NCI-H1092 (cell line): ENCODE measurements at places on chromosomes 5 and 9.

DNA sequence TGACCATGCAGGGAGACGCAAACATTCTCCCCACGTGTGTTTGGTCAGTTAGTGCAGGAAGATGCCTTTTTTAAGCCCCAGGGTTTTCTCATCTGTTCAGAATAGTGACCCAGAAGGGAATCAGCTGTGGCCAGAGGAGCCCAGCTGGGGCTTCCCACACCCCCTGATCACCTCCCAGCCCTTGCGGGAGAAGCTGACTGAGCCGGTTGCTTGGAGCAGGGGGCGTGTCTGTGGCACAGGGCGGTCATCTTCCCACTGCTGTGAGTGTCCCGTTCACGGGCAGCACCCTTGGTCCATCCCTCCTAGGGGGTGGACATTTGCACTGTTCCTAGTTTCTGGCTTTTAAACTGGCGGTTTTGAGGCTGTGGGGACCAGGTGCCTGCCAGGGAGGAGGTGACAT is 69.7 kb downstream of the NEK6 start:
- DNase-seq, result no peak

- DNase-seq, result no peak
These were observed 51.9 kb upstream of the PIP5K1B start for GRCh38 chr9:68653141-68653595.

DNA sequence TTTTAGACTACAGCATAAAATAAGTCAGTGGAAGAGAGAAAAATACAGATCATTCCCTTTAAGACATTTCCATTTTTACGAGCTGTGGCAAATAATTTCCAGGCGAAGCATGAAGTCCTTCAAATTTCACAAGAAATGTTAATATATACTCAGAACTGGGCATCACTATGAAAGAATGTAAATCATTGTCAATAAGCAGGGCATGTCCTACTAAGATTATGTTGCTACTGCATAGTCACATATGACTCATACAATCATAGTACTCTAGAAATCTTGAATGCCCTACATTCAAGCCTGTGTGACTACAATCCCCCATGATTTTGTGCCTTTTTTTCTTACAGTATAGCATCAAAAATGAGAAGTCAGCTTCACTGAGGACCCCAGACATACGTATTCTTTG is 485.2 kb upstream of the FTMT start:
- DNase-seq, result no peak

- DNase-seq, result no peak
These were observed 9.9 kb upstream of the SHROOM1 start for GRCh38 chr5:132840313-132840712.

- no peak for DNase-seq
These were observed 518.9 kb downstream of the PRELID2 start for GRCh38 chr5:145316282-145316681.

GRCh38 chr5:145223582-145223981 is 611.6 kb downstream of the PRELID2 start:
- no peak for DNase-seq

DNA sequence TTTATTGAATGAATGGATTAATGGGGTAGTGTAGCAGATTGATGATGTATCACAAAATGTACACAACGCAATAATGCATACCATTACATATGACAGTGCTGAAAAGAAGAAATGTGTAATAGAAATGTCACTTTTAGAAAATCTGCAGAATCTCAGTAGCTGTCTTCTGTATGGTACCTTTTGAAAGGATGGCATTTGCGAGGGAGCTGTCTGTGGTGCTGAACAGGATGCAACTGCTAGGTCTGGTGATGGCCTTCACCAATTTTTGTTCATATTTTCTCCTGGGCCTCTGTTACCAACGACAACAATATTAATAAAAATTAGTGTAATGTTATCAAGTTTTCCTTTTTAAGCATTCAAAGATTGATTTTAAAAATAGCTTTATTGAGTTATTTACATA is 36.2 kb upstream of the OTULIN start:
- DNase-seq, result no peak

DNA sequence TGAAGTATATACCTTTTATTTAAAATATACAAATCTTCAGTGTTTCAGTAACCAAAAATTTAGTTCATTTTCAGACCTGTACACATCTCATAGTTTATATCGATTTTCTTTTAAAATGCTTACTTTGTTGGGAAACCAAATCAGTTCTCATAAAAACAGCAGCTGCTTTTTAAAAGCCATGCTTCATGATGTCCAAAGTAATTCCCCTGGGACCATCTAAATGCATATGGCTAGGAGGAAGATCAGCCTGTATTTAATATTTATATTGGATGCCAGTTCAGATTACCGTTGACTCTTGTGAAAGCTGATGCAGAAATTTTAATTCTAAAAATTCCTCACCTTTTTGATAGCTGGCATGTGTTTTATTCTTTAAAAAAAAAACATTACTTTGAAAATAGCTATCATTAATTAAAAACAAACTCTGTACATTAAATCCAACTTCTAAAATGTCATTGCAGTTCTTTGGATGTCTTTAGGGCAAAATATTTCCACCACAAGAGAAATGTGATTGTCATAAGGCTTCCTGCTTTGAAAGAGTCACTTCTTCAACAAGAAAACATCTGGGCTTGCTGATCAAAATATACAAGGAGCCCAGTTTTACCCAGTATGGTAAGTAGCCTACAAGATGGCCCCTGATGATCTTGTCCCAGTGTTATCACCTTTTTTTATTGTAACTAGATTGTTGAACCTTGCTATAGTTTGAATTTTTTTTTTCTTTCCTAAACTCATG is 1242.9 kb upstream of the CDH6 start:
- peak; percentile 11 for DNase-seq

- DNase-seq, result no peak
These were observed 294.7 kb upstream of the DMRT1 start for GRCh38 chr9:546797-547223.
